Spinal cord (tissue), 10 donors: ENCODE measurements at places on chromosomes 12 and 14. TPM values are rescaled to one million over a fixed set of nuclear protein-coding genes. Genes with fewer than 3 reads are reported as not detected.
A peak's percentile ranks its signal among the peaks of the same experiment; 100 is the strongest.

GRCh38 chr12:53219956-53220693 lies 11.9 kb downstream of the RARG start:
- peak overlapping the region; percentile 79 for H3K4me3 ChIP-seq
- H3K36me3 ChIP-seq = peaks cover 2% of the 10 kb centered on the region
- DNase-seq = peak; percentile 83

DNA sequence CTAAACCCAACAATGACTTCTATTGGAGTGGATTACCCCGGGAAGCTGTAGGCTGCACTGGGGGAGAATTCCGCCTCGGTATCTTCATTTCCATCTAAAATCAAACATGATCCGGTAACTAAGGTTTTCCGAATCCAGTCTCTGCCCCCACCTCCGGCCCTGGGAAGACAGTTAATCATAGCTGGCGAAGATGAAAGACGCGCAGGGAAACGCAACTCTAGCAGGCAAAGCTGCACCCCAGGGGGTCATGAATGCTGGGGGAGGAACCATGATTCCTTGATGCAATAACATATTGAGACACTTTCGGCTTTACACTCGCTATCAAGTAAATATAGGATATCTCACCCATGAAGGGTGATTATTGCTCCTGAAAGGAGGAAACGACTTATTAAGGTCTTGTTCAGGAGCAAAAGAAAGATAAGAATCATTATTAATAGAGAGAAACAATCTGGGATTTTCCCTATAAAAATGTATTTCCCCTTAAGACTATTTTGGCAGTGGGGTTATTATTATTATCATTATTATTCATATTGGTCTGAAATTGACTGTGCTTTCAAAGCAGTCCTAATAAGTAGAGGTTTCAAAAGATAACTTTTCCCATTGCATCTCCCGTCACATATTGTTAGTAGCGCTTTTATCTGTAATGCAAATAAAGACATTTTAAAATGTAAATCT lies 614.9 kb downstream of the VRK1 start:
- no peaks in the 10 kb centered on the region for H3K36me3 ChIP-seq
- DNase-seq = no peak
- H3K27ac ChIP-seq = no peak overlapping the region
- peaks cover 26% of the 10 kb centered on the region for H3K27me3 ChIP-seq
- no peak overlapping the region for H3K4me3 ChIP-seq

Gene TMEM121
- 11.8 TPM for total RNA-seq

DNA sequence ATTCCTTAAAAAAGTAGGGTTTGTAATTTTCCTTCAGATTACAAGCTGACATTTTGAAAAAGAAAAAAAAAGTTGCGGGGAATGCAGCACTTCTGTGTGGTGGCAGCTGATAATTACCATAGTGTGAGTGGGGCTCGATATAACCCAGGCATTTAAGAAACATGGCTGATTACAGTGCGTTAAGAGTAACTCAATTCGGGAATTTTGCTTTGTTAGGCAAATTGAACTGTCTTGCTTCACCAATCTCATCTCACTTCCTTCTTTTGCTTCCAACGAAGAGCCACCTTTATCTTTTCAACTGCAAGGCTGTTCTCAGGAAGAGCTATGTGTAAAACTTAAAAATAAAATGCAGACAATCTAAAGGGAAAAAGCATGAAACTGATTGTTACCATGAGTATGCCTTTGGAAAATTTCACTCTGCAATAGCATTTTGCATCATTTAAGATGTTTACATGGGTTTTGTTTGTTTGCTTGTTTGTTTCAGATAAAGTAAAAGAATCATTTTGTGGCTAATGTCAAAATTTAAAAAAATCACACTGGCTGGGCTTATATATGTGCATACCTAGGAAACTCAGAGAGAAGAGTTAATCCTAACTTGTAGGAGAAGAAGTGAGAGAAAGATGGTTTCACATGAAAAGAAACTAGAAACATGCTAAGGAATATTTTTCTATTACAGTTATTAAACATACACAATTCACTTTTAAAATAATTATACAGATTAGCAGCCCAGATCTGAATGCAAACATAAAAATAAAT lies 295.9 kb upstream of the ATP2B1 start:
- no peaks in the 10 kb centered on the region for H3K27me3 ChIP-seq
- H3K4me1 ChIP-seq = no peaks in the 10 kb centered on the region
- no peak overlapping the region for H3K27ac ChIP-seq
- H3K36me3 ChIP-seq = no peaks in the 10 kb centered on the region

GRCh38 chr14:90576981-90577660 lies 180.3 kb downstream of the CALM1 start:
- peaks cover 61% of the 10 kb centered on the region for H3K36me3 ChIP-seq

Gene OAS1
- total RNA-seq = 14.5 TPM

DNA sequence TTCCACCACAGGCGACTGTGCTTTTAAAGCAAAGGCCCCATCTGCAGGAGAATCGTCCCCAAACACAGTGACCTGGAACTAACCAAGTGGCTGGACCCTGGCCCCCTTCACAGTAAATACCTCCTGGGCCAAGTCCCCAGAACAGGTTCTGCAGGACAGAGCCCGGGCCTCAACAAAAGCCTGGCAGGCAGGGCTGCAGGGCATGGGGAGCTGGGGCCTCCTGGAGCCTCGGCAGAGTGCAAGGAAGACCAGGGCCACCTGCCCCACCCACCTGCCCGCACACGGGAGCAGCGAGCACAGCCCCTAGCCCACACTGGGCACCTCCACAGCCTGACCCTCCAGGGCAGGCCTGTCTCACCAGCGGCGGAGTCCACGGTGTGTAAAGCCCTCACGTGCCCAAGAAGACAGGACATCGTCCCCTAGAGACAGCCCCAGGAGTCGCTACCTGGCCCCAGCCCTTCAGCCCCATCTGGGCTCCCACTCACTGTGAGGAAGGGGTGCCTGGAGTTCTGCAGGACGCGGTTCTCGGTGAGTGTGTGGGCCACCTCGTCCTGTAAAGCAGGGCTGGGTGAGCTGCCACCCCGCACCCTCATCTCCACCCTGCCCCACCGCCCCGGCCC lies 21.0 kb downstream of the AKT1 start:
- no peak overlapping the region for H3K27ac ChIP-seq
- peaks cover 20% of the 10 kb centered on the region for H3K4me1 ChIP-seq
- H3K27me3 ChIP-seq = no peaks in the 10 kb centered on the region
- no peak overlapping the region for H3K4me3 ChIP-seq
- peaks cover 100% of the 10 kb centered on the region for H3K36me3 ChIP-seq

Gene GARIN6
- not detected for total RNA-seq

DNA sequence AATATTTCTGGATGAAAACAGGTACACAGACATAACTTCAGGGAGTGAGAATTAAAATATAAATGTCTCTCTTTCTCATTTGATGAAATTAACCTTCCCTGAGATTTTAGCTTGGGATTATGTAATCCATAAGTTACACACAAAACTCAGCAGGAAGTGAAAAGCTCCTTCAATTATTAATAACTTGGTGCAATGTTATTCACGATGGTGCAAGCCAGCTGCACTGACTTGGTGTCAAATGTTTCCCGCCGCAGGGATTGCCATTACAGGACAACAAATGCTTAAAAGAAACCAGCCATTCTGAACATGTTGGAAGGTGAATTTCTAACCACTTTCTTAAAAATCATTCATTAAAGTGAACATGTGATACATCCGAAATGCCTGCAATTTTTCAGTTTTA lies 250.4 kb downstream of the FOXN3 start:
- no peak overlapping the region for H3K4me3 ChIP-seq
- H3K27me3 ChIP-seq = no peaks in the 10 kb centered on the region
- no peak for DNase-seq
- peaks cover 14% of the 10 kb centered on the region for H3K36me3 ChIP-seq
- no peak overlapping the region for H3K27ac ChIP-seq
- peaks cover 9% of the 10 kb centered on the region for H3K4me1 ChIP-seq
